Subcutaneous adipose tissue (tissue), 4 donors: ENCODE measurements at places on chromosomes 16 and 17. TPM values are rescaled to one million over a fixed set of nuclear protein-coding genes. Genes with fewer than 3 reads are reported as not detected.

The NF1 gene
- total RNA-seq, result 69.9 TPM

The RANBP10 gene
- total RNA-seq, result 11.7 TPM

The KRTAP1-5 gene
- not detected for total RNA-seq

The SSTR5 gene
- not detected for total RNA-seq

The SLC13A2 gene
- not detected for total RNA-seq
